Omental fat pad (tissue), 4 donors: ENCODE measurements at places on chromosomes 11 and 22. TPM values are rescaled to one million over a fixed set of nuclear protein-coding genes. Genes with fewer than 3 reads are reported as not detected.

DNA sequence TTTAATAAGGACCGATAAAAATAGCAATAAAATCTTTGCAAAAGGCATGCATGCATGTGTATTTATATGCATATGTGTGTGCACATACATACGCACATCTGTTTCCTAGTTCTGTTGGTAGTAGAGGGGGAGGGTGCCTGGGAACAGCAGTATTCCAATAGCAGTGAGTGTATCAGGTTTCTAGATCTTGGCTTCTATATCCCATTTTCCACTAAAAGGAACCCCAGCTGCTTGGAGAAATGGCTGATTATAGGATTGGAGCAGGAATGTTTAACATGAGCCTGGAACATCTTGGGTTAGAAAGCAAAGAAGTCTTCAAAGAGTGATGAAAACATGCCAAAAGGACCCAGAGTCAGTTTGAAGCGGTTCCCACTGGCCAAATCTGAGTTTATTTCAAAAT, 21.0 kb downstream of the TNRC6B start:
- DNase-seq = no peak

- no peak for DNase-seq
Observed at GRCh38 chr22:19709063-19709769, 5.1 kb upstream of the SEPTIN5 start.

Gene ADM
- total RNA-seq = 1,099 TPM

DNA sequence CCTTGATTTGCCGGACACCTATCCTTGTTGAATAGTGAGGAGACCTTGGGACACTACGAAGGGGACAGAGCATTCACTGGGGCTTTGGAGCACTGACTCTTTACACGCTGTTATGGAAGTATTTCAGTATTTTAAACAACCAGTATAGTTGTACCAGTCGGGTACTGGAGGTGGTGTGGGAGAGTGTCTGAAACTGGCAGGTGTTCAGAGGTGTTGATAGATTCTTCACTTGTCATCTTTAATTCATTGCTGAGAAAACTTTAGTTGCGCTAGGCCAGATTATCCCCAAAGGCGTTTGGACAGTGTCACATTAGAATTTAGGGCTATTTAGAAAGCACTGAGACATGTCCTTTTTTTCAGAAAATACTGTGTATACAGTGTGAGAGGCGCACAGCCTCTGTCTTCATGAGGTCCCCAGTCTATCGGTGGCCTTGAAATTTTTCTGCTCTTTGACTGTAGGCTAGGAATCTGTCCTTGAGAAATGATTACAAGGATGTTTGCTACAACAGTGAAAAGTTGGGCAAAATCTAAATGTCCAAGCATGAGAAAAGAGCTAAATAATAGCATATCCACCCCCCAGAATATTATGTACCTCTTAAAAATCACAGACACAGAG, 69.7 kb downstream of the TEAD1 start:
- DNase-seq = no peak

DNA sequence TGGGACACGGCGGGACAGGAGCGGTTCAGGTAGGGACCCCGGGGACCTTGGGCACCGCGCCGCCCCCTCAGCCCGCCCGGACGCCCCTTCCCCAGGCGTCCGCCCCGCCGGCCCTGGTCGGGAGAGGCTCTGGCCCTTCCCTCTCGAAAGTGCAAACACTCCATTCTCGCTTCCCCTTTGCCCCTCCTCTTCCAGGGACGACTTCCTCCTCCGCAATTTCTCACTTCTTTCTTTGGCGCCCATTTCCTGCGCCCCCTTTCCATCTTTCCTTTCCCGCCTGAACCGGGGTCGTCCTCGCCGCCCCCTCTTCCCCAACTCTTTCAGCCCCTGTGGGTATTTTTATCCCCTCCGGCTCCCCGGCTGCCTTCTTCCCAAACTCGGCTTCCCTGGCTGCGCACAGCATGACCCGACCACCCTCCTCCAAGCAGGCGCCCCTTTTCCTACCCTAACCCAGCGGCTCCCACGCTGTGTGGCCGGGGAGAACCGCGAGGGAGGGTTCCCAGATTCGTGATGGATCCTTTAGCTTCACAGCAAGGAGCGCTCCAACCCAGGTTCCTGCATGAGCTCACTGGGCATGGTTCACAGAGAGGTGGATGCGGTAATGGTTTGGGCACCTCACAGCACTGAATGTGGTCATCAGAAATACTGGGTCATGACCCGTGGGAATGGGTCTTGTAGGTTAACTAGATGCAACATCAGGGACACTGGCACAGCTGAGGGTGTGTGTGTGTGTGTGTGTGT, 689 bp downstream of the RAB39A start:
- no peak for DNase-seq

GRCh38 chr11:11626128-11626527, 4.3 kb upstream of the GALNT18 start:
- no peak for DNase-seq

- DNase-seq = no peak
Observed at GRCh38 chr11:4025967-4026324, 68.7 kb upstream of the RRM1 start.

GRCh38 chr22:49334449-49334789, 493.3 kb downstream of the BRD1 start:
- DNase-seq = no peak

DNA sequence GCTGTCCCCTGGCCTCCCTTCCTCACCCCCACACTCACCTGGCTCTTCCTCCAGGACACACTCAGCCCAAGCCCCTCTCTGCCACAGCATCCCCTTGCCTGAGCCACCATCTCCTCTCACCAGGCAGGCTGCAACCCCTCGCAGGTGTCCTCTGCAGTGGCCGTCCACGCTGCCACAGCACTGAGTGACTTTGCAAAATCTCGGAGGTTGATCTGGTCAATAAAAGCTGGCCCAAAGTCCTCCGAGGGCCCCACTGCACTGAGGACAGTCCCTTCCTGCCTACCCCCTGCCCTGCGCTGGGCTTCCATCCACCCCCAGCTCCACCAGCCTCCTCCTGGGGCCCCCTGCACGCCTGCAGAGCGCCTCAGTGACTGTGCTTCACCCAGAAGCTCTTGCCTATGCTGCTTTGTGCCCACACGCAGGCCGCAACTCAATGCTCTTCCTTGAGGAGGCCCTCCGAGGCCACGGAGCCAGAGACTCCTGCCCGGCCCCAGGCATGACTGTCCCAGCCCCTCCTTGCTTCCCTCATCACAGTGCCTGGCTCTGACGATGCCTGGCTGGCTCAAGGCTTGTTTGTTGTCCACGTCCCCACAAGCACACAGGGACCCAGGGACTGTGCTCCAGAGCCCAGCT, 30.8 kb upstream of the SLC22A12 start:
- no peak for DNase-seq

GRCh38 chr11:89181111-89181510, 3.4 kb downstream of the TYR start:
- no peak for DNase-seq

Gene OR51B2
- 1.1 TPM for total RNA-seq

Gene DRICH1
- total RNA-seq = 1.3 TPM

Gene CREB3L1
- 3.6 TPM for total RNA-seq

DNA sequence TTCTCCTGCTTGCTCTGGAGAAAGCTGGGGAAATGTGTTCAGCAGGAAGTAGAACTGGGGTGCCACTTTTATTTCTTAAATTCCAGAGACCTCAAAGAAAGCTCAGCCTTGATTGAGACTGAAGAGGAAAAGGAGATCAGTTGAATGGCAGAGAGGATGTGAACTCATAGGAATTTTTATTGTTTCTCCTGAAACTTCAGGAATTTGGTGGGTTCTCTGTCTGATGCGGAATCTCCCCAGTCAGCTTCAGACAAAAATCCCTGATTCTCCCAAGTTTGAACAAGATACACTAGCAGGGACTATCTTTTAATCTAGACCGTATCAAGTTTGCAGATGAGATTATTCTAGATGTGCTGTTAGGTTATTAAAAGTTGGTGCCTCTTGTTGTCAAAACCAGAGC, 23.0 kb downstream of the EHF start:
- DNase-seq = no peak

- no peak for DNase-seq
Observed at GRCh38 chr11:124069429-124070401, 28.6 kb upstream of the OR10G7 start.

Gene LMF2
- total RNA-seq = 51.5 TPM

GRCh38 chr11:69494851-69495250, 13.4 kb downstream of the LINC01488 start:
- DNase-seq = no peak

DNA sequence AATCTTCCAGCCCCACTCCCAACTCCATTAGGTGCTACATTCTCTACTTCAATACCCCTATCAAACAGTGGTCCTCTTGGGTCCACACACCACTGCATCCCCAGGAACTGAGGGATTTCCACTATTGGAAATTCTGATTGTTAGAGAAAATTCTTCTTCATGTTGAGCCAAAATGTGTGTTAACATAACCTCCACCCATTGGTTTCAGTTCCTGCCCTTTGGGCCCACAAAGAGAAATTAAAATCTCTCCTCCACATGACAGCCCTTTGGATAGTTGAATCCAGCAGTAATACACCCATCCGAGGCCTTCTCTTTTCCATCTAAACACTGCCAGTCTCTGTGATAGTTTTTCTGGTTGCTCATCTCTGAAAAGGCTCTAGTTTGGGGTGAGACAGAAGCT, 2.1 kb downstream of the VSIG2 start:
- no peak for DNase-seq

- DNase-seq = no peak
Observed at GRCh38 chr11:22957786-22958185, 97.5 kb upstream of the CCDC179 start.

Gene OR4A16
- total RNA-seq = not detected

DNA sequence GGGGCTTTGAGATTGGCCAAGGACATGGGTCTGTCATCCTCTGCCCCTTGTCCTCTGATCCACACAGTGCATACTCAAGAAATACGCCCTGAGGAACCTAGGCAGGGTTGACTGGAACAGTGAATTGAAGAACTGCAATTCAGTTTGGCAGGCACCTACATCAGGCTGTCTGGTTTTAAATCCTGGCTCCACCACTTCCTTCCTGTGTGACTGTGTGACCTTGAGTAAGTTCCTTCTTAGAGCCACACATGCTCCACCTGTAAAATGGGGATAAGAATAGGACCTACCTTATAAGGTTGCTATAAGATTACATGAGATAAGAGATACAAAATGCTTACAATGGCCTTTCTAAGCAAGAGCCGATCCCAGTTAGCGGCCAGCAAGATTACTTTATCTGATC, 15.8 kb upstream of the TCF20 start:
- DNase-seq = no peak

GRCh38 chr11:45278714-45279113, 7.4 kb downstream of the SYT13 start:
- DNase-seq = no peak

DNA sequence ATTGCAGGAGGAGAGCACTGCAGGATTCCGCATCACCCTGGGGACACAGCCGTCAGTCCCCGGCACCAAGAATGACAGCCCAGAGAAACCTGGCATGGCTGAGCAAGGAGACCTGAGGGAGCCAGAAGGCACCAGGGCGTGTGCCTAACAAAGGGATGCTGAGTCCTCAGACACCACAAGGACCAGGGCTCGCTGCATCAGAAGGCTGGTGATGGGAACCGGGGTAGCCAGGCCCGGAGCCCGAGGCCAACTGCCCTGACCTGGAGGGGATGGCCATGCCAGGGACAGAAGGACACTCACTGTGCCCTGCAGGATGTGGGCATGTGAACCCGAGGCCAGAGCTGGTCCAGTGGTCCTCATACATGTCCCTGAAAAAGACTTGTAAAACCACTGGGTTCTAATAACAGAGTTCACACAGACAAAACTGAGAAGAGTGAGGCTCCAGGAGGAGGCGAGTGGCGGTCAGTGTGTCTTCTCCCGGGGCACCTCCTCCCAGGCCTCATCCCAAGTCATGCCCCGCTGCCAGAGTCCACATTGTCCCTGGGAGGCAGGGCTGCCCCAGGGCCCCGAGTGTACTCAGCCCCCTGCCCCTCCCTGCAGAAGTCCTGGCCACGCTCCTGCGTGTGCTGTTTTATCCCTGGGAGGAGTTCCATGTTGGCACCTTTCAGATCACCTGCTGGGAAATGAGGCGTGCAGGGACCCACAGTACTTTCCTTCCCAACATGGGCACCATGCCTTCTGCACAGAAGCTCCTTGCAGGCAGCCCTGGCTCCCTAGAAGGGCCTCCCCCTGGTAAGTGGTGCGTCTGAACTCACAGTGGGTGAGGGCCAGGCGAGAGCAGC, 42.5 kb downstream of the TBX1 start:
- no peak for DNase-seq

DNA sequence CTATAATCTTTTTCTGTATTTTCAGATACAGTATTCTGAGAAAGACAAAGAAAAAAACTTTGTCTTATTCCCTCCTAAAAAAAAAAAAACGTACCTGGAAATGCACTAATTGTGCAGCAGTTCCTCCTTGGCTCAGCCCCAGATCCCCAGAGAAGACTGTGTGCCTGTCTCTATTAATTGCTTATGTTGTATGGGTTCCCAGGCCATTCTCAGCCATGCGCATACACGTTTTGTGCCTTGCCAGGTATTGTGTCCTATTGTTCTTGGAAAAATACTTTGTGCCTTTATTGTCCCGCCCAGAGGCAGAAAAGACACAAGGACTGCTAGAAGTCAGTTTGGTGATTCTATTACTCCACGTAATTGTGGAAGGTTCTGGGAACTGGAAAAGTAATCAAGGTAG, 91.2 kb downstream of the PIWIL4 start:
- DNase-seq = no peak

DNA sequence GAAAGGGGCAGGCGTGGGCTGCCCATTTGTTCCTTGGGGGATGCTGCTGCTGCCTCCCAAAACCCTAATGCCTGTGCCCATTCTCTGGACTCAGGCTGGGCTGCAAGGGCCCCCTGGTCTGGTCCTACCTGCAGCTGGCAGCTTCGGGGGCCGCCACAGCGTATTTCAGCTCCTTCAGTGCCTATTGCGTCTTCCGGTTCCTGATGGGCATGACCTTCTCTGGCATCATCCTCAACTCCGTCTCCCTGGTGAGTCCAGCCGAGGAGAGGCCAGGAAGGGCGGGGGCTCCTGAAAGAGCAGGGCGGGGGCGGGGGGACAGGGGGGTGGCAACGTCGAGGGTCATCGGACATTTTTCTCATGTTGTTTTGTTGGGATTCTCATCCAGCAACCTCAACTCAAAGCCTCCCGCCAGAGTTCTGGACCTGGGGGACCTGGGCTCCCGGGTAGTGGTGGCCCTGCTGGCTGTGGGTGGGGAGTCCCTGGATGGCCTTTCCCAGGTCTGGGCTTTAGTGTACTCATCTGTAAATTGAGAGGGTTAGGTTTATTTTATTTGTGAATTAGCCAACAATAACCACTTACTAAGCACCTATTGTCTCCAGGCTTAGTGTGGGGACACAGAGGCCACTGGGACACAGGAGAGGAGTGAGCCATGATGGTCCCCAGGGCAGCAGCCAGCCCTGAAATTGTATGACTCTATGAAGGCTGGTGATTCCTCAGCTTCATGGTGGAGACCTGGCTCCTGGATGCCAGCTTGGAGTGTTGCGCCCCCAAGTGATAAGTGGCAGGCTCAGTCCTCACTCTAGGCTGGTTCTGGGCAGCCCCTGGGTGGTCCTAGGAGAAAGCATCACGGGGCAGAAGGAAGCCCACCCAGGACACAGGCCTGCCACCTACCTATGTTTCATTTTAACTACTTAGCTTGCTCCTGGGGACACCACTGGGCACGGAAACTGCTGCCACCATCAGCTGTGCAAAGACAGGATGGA, 36.0 kb downstream of the CAPN1 start:
- no peak for DNase-seq
